ENCODE measurements at places on chromosomes 7 and 10.

DNA sequence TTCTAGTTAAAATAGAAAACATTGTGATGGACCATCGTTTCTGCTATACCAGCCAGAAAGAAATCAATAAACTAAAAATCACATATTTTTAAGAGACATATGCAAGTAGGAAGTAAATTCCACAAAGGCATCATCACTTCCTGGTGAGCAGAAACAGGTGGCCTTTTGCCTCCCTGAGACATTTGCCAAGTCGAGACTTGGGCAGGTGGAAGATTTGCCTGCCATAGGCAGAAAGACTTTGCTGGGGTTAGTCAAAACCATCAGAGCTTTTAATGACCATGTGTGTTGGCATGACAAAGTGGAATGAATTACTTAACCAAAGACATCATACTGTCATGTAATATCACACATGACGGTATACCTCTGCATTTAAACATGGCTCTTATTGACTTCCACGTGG is 66.0 kb upstream of the FGL2 start:
- no peak for DNase-seq

DNA sequence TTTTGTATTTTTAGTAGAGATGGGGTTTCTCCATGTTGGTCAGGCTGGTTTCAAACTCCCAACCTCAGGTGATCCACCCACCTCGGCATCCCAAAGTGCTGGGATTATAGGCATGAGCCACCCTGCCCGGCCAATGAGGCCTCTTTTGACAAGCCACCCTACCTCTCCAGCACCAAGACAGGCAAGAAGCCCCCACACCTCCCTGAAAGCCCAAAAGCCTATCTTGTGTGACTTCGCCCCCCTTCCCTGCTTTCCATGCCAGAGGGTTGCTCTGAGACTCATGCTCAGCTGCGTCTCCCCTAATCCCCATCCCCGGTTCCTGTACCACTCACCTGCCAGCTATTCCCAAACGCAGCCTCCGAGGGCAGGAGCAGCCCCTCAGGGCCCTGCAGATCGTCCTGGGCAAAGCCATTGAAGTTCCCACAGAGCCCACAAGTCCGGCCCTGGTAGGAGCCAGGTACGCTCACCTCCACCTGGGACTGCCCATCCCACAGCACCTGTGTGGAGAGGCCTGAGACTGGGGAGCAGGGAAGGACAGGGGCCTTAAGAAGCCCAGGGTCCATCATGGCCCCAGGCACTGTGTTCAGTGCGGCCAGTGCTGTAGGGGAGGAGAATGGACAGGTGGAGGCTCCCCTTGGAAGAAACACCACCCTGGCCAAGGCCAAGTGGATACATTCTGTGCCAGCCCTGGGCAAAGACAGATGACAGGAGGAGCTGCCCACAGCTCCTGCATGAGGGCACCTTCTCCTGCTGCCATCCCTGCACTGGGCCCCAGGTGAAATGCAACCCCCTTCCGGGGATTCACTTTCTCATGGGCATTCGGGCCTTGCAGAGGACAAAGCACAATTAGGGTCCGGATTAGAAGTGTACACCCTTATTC is 15.8 kb downstream of the ATP6V1F start:
- DNase-seq, result no peak

- DNase-seq, result no peak
Measured at GRCh38 chr7:54591404-54592386, 49.5 kb downstream of the VSTM2A start.

DNA sequence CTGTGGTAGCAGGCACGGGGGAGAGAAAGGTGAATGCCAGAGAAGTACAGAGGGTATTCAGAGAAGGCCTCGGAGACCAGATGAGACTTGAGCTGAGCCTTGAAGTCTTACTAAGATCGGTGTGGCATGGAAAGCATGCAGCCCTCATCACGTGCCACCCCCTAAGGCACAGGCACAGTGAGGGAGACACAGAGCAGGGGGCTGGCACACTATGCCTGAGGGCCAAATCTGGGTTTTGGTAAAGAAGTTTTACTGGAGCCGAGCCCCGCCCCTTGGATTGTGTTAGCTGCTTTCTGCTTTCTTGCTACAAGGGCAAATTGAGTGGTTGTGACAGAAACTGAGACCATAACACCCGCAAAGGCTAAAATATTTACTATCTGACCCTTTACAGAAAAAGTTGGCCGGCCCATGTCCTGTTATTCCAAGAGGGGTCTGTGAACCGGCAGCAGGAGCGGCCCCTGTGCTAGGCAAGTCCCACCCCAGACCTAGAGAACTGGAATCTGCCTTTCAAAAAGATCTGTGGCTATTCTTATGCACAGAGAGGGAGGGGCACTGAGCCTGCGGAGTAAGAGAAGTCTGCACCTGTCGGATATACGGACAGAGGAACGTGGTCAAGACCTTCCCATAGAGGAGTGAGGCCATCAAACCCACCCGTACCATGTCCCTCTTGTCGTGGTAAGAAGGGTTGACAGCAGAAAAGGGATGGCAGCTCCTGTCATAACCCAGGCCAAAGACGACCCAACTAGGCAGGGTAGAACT is 109.3 kb upstream of the RHEB start:
- no peak for DNase-seq

DNA sequence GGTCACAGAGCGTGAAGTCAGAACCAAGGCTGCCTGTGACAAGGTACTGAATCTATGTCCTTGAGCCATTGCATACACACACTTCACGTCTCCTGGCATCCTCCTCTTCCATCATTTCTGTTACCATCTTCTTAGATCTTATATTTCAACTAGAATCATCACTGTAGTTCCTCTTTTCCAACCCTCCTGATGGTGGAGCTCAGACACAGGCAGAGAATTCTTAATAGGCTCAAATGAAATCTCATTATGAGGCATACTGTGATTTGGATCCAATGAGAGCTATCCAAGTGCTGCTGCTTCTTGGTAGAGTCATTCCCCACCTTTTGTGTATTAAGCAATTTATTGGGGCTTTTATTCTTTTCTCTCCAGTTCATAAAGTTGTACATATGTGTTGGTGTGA is 113.2 kb downstream of the CALCR start:
- DNase-seq, result no peak

GRCh38 chr10:30080161-30080560 is 20.8 kb upstream of the JCAD start:
- DNase-seq, result no peak

GRCh38 chr7:36387435-36388231 is 2.0 kb upstream of the ANLN start:
- no peak for DNase-seq

DNA sequence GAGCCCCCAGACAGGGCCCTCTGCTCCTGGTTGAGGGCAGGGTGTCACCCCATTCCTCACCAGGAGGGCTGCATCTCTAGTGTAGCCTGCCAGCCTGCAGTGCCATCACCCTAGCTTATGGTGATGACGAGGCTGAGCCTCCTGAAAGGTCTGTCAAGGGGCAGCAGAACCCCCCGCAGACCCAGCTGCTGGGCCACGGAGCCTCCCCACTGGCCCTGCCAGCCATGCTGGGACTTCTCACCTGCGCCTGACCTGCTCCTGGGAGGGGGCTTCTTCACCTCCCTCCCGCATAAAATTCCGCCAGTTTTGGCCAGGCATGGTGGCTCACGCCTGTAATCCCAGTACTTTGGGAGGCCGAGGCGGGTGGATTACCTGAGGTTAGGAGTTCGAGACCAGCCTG is 40.4 kb upstream of the RASGEF1A start:
- DNase-seq, result no peak

DNA sequence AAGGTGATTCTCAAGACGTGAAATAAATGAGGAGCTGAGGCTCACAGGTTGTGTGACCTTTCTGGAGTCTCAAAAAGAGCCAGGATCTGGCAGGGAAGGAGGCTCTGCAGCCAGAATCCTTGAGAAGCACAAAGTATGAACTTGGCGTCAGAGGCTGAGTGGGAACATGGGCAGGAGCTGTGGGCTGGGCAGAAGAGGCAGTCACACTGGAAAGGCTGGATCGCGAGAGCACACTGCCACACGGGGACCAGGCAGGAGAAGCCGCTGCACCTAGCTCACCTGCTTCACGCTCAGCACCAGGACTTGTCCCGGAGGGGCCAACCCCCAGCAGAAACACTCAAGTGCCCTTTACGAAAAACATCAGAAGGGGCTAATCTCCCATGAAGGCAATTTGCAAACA is 535.0 kb downstream of the TNS3 start:
- DNase-seq, result no peak

DNA sequence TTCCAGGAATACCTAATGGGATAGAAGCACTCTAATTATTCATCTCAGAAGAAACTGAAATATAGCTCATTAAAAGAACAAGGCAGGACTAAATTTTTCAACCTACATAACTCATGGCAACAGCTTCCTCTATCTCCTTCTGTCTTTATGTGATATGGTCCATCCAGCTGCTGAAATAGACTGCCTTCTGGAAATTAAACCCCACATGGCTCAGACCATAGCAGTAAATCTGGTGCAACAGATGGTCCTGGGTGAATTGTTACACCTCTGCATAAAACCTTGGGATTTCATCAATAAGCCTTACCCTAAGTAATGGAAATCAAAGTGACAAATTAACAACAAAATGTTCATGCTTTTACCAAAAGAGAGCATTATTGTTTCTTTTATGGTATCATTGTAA is 205.6 kb upstream of the CSTF2T start:
- no peak for DNase-seq

DNA sequence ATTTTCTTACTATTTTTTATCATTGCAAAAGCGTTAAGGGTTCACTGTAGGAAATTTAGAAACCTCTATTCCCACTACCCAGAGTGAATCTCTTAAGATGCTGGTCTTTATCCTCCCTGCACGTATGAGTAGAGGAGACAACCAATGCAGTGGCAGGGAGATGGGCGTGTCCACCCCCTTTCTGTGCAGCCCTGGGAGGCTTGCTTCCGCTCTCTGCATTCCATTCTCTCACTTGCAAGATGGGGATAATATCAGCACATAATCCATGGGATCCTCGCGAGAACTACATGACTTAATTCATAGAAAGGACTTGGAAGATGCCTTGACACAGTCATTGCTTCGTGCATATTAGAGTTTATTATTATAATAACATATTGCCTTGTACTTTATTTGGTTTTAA is 196.2 kb downstream of the KLF6 start:
- no peak for DNase-seq

DNA sequence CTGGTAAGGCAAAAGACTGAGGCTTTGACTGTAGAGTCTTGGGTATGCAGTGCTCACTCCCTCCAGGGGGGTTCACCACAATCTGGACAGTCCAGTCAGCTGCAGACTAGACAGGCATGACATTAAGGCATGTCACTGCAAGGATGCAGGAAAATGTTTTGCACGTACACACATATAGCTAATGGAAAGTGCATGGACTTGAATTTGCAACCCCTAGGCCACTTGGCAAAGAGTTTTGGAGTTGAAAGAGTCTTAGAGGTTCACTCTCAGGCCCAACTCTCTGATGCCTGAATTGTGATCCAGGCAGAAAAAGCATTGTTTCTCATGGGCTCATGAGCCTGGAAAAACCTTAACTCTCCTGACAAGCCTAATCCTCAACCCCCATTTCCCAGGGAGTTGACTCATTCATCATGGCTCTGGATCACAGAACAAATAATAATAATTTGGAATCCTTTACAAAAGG is 51.9 kb downstream of the LAMB4 start:
- no peak for DNase-seq

DNA sequence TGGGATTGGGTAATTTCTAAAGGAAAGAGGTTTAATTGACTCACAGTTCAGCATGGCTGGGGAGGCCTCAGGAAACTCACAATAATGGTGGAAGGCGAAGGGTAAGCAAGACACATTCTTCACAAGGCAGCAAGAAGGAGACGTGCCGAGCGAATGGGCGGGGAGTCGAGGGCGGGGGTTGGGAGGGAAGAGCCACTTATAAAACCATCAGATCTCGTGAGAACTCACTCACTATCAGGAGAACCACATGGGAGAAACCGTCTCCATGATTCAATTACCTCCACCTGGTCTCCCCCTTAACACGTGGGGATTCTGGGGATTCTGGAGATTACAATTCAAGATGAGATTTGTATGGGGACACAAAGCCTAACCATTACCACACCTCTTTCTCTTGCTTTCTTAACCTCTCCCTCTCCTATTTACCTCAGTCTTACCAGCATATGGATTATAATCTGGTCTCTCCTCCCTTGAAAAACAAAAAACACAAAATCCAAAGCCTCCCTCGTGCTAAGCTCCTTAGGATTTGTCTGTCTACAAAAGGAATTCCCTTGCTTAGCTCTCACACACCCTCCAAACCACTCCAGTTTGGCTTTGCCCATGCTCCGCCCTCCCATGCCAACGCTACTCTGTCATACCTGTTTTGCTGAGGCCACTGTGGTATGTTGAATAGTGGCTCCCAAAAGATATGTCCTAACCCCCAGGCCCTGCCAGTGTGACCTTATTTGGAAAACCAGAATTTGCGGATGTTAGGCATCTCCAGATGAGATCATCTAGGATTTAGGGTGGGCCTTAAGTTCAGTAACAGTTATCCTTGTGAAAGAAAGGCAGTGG is 19.6 kb upstream of the EFCAB10 start:
- no peak for DNase-seq
